ENCODE measurements at places on chromosomes 2 and 18.

- no peak for DNase-seq
Measured at GRCh38 chr2:170848587-170848986, 31.9 kb downstream of the GAD1 start.

- DNase-seq = no peak
Measured at GRCh38 chr2:217199255-217199630, 339.4 kb upstream of the TNP1 start.

- no peak for DNase-seq
Measured at GRCh38 chr2:104774631-104775030, 79.3 kb upstream of the POU3F3 start.

DNA sequence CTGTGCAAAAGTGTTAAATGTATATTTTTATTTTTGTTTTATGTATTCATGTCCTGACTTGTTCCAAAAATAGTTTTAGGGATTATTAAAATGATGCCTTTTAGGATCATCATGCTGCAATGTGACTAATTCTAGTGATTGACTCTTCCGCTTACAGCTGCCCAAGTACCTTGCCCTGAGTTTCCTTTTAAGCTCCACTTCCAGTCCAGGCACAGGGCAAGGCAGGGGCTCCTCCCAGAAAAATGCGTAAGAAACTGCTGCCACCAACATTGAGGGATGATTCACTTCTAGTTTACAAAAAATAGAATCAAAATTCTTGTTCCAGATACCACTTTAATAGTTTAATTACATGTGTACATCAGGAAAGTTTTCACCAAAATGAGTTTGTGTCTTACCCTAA lies 116.4 kb downstream of the IRS1 start:
- no peak for DNase-seq

DNA sequence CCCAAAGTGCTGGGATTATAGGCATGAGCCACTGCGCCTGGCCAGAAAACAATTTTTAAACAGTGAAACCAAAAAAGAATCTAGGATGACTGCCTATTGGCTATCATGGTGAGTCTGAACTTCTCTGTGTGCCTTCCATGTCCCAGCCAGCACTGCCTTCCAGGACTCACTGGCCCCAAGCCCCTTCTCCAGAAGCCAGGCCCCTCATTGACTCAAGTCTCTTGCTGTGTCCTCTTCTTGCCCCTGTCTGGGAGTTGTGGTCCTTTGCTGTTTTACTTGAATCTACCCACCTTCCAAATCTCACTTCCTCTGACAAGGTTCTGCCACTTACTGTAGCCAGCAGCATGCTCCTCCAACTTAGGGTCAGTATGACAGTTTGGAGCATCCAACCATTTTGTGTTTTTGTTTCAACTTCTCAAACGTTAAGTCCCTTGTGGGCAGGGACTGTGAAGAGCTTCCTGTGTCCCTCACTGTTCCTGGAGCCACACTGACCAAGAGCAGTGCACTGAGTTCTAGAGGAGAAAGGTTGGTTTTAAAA lies 41.7 kb downstream of the ST3GAL5 start:
- no peak for DNase-seq

GRCh38 chr18:27956001-27956640 lies 220.8 kb downstream of the CDH2 start:
- DNase-seq = no peak

DNA sequence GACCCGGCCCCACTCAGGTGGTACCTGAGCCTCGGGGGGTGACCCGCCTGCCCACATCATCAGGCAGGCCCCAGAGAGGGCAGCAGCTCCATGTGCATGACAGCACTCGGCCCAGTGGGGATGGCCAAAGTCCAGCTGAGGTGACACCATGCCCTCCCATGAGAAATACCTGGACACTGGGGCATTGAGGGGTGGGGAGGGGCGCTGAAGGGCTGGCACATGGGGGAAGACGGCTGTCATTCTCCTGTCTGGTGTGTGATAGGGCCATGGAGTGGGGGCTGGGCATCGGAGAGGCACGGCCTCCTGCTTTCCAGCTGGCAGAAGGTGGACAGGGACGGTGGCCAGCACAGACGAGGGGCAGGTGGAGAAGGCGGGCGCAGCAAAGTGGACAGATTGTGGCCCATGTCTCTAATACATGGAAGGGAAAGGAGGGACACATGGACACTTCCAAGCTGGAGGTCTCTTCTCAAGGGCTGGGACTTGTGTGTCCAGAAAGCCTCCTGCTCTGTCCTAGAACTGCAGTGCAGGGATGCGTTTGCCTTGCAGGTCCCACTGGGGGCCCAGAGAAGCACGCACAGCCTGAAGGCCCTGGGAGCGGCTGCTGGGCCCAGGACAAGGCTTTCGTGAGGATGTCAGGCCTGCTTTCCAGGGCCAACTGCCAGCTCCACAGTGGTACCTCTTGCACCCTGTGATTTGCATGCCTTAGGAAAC lies 302.2 kb downstream of the NDUFA10 start:
- no peak for DNase-seq

DNA sequence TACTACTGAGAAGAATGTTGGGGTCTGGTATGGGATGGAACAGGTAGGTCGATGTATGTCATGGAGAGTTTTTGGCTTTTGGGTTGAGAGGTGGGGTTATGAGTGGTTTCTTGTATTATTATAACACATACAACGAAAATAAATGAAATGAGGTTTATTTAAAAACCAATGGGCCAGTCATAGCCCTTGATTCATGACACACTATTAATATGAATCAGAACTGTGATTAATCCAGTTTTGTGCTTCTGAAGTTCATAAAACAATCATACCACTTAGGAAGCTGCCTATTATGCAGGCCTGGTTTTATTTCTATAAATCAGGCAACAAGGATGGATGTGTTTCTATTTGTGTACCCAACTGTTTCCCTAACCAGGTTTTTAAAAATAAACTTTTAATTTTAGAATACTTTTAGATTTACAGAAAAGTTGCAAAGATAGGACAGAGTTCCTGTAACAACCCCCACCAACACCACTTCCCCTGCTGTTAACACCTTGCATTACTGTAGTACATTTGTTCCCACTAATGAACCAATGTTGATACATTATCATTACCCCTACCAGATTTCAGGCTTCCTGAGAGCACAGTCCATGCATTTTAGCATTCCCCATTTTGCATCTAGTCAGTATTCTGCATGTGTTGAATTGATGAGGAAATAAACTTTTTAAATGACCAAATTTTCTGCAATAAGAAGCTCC lies 37.5 kb upstream of the NCOA1 start:
- no peak for DNase-seq

DNA sequence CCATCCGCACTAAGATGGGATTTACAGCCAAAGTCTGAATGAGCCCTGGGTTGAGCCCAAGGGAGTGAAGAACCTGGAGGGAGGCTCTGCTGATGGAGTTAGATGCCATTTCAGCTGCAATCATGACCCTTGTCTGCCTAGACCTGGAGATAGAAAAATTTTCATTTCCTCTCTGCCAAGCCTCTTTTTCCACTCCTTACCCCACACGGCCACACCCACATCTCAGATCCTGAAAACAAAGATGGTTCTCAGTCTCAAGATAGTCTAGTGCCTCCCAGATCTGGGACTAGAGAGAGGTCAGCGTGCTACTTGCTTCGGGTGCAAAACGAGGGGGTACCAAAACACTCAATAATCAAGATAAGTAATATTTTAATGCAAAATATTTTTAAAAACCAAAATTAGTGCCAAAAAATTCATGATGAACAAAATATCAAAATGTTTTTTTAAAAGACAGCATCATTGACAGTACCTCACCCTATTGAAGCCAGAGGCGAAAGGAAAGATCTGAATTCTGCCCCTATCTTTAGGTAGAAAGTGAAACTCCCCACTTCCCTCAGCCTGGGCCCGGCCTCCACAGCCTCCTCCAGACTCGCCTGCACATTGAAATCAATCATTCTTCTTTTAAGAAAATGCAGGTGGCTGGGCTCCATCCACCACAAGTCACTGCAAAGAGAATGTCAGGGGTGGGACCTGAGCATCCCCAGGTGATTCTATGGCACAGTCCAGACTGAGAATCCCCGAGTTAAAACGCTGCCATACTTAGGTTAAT lies 57.8 kb upstream of the GPR45 start:
- no peak for DNase-seq

DNA sequence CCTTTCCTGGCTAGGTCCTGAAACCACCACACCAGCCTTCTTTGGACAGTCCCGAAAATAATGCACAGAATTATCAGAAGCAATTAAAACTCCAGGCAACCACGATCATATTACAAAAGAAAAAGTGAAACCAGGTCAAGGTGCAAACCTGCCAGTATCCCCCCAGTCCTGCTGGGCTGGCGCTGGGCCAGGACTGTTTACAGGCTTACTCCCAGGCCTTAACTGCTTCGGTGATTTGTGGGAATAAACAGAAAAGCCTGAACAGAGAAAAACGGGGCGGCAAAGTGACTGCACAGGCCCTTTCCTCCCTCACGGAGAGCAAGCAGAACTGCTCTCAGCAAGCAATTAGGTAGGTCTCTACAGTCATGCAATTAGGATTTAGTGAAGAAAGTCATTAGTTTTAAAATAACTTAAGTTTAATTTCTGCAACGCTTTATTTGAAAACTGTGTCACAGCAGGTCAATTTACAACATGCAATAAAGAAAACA lies 1.3 kb downstream of the HDAC4 start:
- no peak for DNase-seq

- peak; percentile 69 for DNase-seq
Measured at GRCh38 chr2:9473985-9474360, 378 bp upstream of the IAH1 start.
